ACHN (cell line): ENCODE measurements at places on chromosomes 13 and 19.
A peak's percentile ranks its signal among the peaks of the same experiment; 100 is the strongest.

- DNase-seq, result no peak
These were observed 64.6 kb upstream of the ARHGEF7 start for GRCh38 chr13:111050539-111050879.

- DNase-seq, result no peak
These were observed 4.5 kb downstream of the KCNN4 start for GRCh38 chr19:43776286-43776685.

GRCh38 chr13:113815151-113816058, 48.5 kb downstream of the GAS6 start:
- DNase-seq, result no peak

DNA sequence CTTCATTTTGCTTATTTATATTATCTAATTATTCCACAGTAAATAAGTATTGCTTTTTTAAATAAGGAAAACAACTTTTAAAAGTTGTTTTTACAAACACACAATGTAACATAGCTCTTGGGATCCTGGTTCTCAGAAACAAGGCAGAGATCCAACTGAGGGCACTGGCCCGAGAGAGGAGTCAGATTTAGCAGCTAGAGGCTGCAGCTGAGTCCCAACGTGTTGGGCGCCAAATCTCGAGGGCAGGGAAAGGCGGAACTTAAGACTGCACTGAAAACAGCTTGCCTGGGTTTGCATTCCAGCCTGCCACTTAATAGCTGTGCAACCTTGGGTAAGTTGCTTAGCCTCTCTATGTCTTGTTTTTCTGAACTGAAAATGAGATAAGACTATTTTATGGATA, 16.4 kb upstream of the WASF3 start:
- no peak for DNase-seq

DNA sequence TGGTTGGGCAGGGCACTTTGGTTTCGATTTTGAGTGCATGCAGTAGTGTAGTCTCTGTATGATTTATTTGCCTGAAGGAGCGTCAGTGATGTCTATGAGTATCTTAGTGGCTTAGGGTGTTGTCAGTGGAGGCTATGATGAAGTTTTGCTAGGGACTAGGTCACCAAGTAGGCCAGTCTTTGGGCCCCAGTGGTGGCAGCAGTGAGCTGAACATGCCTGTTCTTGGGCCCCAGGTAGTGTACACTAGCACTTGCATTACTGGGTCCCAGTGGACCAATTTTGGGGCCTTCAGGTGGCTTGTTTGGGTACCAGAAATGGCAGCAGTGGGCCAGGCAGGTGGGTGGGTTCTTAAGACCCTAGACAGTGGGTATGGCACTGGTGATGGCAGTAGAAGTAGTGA, 598.7 kb upstream of the SPRY2 start:
- DNase-seq, result no peak

GRCh38 chr13:99983499-99984401, 2.2 kb downstream of the ZIC2 start:
- DNase-seq, result no peak

DNA sequence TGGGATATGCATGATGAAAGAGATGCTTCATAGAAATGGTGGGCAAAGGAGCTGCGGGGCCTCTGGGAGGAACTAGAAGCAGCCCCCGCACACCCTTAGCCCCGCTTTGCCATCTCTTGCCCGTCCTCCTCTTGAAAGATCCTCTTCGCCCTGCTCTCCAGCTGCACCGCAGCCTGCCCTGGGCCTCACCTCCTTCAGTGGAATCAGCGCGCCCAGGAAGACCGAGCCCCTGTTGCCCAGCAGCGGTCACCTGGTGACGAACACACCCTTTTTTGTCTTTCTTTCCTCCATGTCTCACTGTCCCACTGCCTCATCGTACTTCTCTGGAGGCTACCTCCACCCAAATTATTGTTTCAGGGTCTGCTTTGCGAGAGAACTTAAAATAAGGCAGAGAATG, 807.6 kb downstream of the UQCRFS1 start:
- DNase-seq, result no peak

GRCh38 chr13:37869756-37870488, at the start of gene TRPC4:
Gene TRPC4 (minus strand): TSS chr13:37869772. CDS start chr13:37783333, 86,439 bp downstream.
- peak; percentile 82 for DNase-seq

GRCh38 chr13:84208246-84208910, 326.1 kb upstream of the SLITRK1 start:
- no peak for DNase-seq
